ENCODE measurements at places on chromosomes 3 and 15.

DNA sequence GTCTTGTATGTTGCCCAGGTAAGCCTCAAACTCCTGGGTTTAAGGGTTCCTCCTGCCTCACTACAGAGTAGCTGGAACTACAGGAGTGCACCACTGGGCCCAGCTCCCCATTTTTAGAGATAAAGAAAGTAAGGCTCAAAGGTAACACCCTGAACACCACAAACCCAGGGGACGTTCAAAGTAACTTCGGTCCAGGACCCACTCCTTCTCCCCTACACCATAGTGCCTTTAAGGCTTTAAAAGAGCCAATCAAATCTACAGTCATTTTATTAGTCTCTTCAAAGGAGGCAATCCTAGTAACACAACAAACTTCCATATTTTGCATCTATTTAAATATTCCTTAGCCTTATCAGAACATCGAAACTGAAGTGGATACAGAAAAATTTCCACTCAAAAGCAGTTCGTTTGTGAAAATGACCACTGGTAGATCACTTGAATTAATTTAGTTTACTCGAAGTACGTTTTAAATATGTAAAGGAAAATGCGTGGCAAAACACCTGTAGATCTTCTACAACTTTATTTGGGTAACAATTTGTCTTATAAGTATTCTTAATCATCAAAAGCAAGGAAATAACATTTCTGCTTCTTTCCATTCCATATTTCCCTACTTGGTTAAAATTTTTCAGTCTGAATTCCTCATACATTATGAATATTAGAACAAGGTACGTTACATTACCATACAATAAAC lies 1.8 kb downstream of the STAG1 start:
- DNase-seq: no peak

GRCh38 chr15:41882689-41883483 lies 11.0 kb downstream of the SPTBN5 start:
- DNase-seq: no peak

DNA sequence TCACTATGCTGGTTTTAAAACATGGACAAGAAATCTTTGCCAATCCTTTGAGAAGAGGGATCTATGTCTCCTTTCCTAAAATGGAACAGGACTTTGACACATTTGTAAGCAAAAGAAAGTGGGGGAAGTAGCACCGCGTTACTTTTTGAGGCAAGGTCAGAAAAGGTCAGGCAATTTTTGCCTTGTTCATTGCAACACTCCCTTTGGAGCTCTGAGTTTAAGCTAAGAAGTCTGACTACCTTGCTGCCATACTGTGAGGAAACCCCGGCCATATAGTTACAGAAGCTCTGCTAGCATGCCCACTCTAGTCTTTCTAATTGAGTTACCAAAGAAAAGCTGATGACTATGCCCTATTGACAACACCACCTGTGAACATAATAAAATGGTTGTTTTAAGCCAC lies 1.4 kb downstream of the FAM227B start:
- DNase-seq: no peak

DNA sequence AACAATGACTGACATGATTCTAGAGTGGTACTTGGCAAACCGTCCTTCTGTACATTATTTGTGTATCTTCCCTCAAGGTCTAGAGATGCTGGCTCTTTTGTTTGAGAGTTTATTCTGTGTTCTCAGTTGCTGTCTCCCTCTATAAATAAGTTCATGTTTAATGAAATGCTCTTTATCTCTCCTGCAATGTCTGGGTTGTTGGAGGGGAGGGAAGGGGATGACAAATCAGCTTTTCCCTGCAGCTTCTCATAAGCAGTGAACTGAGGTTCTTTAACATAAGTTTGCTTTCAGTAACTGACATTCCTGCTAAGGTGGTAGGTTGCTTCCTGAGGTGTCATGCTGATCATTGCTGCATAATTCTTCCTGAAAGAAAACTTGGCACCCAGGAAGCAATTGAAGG lies 21.8 kb downstream of the ITPR1 start:
- no peak for DNase-seq

DNA sequence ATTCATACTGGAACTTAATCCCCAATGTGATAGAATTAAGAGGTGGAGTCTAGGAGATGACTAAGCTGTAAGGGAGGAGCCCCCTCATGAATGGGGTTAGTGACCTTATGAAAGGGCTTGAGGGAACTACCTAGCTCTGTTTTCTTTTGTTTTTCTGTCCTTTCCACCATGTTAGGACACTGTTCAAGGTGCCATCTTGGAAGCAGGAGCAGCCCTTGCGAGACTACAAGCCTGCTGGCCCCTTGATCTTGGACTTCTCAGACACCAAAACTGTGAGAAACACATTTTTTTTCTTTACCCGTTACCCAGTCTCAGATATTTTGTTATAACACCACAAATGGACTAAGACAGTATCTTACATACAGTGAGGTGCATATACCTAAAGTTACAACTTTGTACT lies 26.5 kb downstream of the GOLGA6A start:
- no peak for DNase-seq

DNA sequence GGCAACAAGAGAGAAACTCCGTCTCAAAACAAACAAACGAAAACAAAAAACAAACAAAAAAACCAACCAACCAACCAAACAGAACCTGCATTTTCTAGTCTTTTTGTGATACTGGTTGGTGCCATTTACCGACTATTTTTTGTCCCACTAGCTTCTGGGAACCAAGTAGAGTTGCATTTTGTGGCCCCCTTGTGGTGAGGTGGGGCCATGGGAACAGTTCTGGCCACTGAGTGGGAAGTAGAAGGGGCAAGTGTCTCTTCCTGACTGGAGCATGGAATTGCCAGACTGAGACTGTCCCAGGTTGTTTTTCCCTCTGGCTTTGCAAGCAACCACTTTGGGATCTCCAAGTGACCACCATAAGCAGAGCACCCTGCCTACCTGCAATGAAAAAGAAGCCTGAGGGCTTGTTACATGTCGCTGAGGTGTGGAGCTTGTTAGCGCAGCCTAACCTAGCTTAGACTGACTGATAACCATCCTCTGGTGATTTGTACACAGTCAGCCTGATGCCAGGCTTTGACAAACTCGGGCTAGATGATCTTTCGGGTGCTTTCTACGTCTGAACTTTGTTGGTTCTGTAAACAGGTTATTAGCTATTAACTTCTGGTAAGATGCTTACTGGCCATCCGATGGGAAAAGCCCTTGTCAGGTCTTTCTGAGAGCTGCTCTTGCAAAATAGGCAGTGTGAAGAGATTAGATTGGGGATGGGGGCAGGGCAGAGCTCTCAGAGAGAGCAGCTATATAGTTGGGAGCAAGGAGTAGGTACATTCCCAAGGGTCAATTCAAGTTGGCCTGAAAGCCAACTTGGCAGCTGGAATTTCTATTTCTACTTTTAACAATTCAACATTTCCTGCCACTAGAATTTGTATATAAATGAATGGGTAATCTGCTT lies 172.2 kb downstream of the SSR3 start:
- DNase-seq: peak; percentile 65

DNA sequence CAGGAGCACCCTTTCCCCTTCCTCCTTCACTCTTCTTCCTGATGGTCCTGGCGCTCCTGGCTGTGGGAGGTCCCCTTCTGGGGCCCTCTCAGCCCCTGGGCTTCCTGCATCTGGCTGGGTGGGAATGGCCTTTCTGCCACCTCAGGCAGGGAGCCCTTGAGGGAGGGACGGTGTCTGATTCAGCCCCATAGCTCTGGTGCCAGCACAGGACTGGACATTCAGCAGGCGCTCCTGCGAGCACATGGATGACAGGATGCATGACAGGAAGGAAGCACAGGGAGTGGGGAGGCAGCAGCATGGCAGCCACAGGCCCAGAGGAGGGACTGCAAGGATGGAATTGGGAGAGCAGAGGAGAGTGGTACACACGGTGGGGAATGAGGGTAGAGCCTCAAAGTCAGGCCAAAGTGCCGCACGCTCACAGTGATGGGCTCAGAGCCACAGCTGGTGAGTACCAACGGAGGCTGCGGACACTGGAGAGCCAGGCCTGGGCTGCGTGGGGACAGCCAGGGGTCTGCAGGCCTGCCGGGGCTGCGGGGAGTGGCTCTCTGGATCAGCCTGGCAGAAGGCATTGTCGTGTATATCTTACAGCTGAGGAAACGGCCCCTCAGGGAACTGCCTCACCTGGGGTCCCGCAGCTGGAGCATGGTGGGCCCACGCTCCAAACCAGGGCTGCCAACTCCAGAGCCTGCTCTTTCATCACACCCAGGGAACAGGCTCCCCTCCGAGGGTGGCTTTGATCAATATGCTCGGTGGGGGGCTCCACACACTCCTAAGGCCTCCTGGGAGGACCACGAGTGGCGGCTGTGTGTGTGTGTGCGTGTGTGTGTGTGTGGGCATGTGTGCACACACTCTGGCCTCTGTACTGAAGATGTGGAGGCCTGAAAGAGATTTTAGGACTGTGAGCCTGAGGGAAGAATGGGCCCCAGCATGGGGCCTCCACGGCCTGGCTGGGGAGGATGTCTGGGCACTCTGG lies 51.4 kb upstream of the CTSH start:
- DNase-seq: no peak

DNA sequence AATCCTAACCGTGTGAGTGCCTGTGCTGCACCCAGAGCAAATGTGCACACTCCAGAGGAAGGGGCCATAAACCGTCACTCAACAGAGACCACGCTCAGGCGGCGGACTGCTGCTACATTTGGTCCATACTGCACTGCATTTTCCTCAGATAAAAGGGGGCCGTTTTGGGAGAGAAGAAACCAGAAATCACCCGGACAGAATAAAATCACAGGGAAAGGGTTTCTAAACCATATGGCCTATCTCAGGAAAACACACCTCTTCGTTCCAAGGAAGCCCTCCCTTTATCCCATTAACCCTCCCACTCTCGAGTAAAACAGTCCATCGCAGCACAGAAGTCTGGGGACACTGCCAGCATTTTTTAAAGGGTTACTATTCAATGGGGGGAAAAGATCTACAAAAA lies 7.6 kb downstream of the IL17RD start:
- no peak for DNase-seq

DNA sequence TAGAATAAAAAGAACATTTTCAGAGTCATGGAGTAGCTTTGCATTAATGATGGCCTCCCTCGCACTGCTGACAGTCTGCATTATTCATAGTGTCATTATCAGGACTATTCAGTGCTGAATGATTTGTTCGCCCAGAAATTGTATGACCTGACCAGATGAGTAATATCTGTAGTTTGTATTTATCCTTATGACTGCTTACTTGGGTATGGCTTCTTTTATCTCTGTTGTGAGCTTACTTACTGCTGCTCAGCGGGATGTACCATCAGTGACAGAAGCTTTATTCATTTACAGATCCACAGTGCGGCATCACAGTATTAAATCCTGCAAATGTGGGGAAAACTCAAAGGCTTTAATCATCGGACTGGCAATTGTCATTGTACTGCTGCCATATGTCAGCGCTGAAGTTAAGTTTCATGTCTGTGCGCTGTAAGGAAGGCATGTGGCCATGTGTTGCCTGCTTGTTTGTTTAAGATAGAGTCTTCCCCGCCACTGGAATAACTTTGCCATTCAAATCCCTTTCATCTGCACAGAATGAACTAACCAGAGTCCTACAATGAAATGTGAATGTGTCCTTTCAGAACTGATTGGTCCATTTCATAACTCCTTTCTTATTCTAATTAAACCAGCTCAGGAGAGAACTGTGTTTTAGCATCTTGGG lies 262.2 kb downstream of the CHL1 start:
- no peak for DNase-seq

- no peak for DNase-seq
Measured at GRCh38 chr3:17094551-17094950, 209.8 kb downstream of the PLCL2 start.

- DNase-seq: no peak
Measured at GRCh38 chr3:189410522-189410921, 220.7 kb upstream of the TP63 start.

DNA sequence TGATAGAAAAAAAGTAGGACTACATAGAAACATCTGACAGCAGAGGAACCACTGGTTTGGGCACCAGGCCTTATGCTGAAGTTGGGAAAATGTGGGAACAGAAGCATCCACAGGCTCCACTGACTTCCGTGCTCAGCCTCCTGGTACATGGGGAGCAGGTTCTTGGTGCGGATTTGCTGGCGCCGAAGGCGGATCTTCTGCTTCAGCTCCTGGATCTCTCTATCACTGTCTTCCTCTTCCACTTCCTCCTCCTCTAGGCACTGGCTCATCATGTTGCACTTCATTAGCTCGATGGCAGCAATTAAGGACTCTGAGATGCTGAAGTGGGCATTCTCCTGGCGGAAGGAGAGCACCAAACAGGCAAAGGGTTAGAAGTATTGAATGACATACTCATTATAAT lies 42.5 kb downstream of the RUBCN start:
- DNase-seq: no peak

GRCh38 chr3:40118091-40118490 lies 191.4 kb upstream of the EIF1B start:
- no peak for DNase-seq

- no peak for DNase-seq
Measured at GRCh38 chr3:31295150-31295765, 237.5 kb upstream of the STT3B start.

- peak; percentile 47 for DNase-seq
Measured at GRCh38 chr3:168040607-168041208, 55.0 kb downstream of the GOLIM4 start.

GRCh38 chr3:116030131-116030850 lies 407.0 kb downstream of the GAP43 start:
- no peak for DNase-seq

GRCh38 chr15:101104141-101104540 lies 147.7 kb downstream of the CHSY1 start:
- DNase-seq: no peak

GRCh38 chr3:171190668-171191067 lies 164.1 kb upstream of the SLC2A2 start:
- no peak for DNase-seq

DNA sequence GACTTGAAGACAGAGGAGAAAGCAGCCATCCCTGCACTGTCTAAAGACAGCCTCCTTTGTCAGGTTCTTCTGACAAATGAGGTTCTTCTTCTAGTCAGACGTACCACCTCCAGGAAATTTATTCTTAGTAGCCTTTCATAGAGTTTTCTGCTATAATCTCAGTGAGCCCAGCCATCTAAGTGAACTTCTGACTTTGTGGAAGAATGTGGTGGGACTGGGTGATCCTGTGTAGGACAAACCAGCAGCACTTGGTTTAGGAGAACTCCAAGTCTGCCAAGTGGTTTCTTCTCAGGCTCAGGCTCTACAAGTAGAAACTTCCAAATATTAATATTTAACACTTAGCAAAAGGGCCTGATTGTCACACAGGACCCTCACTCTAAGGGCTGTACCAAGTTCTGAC lies 52.1 kb downstream of the TIPARP start:
- DNase-seq: no peak

Measured in HEK293T (cell line).